ENCODE measurements at places on chromosomes 1 and 21. TPM values are rescaled to one million over a fixed set of nuclear protein-coding genes. Genes with fewer than 3 reads are reported as not detected.

The TAL1 gene
- 0.45 TPM for total RNA-seq

The OR2L13 gene
- not detected for total RNA-seq

The OR2T10 gene
- not detected for total RNA-seq

The ANKRD35 gene
- total RNA-seq: 0.45 TPM

The SSU72 gene
- 24.2 TPM for total RNA-seq

The GBP5 gene
- total RNA-seq: 0.08 TPM

The SPATA17 gene
- 0.45 TPM for total RNA-seq

The HMCN1 gene
- total RNA-seq: 133 TPM

The CD53 gene
- not detected for total RNA-seq

The FMOD gene
- 24.5 TPM for total RNA-seq

The NGF gene
- total RNA-seq: 1.5 TPM

The CLDN19 gene
- not detected for total RNA-seq

The POU3F1 gene
- not detected for total RNA-seq

The LIN9 gene
- total RNA-seq: 0.82 TPM

The KRTAP13-2 gene
- total RNA-seq: not detected

The KRTAP21-2 gene
- total RNA-seq: not detected

The GBP6 gene
- total RNA-seq: not detected

The S100A5 gene
- total RNA-seq: not detected

The CNR2 gene
- not detected for total RNA-seq

The ST6GALNAC3 gene
- 0.12 TPM for total RNA-seq

The HSD11B1 gene
- 0.45 TPM for total RNA-seq

The DUSP10 gene
- total RNA-seq: 7.3 TPM

The HAPLN2 gene
- not detected for total RNA-seq

The CR1L gene
- not detected for total RNA-seq

The FLG gene
- total RNA-seq: not detected

The BRINP3 gene
- total RNA-seq: not detected

The SORT1 gene
- 9.7 TPM for total RNA-seq

The TEX38 gene
- not detected for total RNA-seq

The GSTM5 gene
- 0.60 TPM for total RNA-seq

The DUSP23 gene
- 14.4 TPM for total RNA-seq

The PCP4L1 gene
- total RNA-seq: not detected

The ADGRL4 gene
- 13.1 TPM for total RNA-seq

The CD244 gene
- not detected for total RNA-seq

The LCE2C gene
- not detected for total RNA-seq

The SH2D2A gene
- 0.30 TPM for total RNA-seq

The RNU1-1 gene
- total RNA-seq: 2,564 TPM

The RNU1-3 gene
- 3,022 TPM for total RNA-seq

The MMP23B gene
- 4.7 TPM for total RNA-seq

The GPR3 gene
- total RNA-seq: 0.30 TPM

The SHISAL2A gene
- total RNA-seq: not detected

The ACTL8 gene
- 0.47 TPM for total RNA-seq

The LHX8 gene
- 0.59 TPM for total RNA-seq

The NECTIN4 gene
- 2.3 TPM for total RNA-seq

The SASS6 gene
- total RNA-seq: 1.9 TPM

The SHISA4 gene
- 13.5 TPM for total RNA-seq
